ENCODE measurements at places on chromosomes 4 and X.

GRCh38 chr4:2647403-2648158 is 108.6 kb downstream of the TNIP2 start:
- DNase-seq = no peak

DNA sequence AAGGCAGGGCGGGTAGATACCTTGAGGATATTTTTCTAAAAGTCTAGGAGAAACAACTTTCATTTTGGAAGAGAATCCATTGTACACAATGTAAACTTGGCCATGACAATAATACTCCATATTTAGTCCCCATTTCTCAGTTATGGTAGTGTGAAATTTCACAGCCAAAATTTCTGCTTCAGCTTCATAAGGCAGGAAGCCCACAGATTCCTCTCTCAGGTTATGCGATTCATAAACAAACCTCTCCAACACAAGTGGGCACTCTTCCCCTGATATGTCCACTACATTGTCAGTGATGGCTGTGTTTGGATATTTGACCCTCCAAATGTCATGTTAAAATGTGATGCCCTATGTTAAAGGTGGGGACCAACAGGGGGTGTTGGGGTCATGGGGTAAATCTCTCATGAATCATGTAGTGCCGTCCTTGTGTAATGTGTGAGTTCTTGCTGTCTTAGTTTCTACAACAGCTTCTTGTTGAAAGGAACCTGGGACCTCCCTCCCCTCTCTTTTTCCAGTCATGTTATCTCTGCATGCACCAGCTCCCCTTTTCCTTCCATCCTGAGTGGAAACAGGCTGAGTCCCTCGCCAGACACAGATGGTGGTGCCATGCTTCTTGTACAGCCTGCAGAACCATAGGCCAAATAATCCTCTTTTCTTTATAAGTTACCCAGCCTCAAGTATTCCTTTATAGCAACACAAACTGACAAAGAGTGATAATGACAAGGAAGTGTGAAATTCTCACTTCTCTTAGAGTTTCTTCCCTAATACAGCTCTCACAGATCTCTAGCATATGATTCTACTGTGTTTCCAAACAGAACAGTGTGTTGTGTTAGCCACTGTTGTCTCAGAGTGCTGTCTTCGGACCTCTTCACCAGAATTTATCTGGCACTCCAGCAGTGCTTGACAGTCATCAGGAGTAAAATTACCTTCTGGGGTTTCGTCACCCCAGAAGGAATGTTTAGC is 598.4 kb upstream of the GNPDA2 start:
- DNase-seq = no peak

GRCh38 chrX:118187100-118187499 is 70.5 kb upstream of the KLHL13 start:
- no peak for DNase-seq

DNA sequence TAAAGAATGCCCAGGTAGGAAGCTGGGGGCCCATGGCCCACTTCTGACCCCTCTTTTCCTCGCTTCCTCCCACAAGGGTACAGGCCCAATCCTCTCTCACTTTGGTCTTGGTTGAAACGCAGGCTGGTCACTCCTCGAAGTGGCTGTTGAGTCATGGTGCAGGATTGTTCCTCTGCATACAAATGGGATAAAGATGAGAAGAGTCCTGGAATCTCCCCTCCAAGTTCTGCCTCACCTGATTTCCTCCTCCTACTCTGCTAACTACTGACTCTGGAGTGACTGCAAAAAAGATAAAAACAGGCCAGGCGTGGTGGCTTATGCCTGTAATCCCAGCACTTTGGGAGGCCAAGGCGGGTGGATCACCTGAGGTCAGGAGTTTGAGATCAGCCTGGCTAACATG is 1.7 kb downstream of the WDR45 start:
- no peak for DNase-seq

GRCh38 chrX:44392767-44393166 is 49.3 kb upstream of the EFHC2 start:
- DNase-seq = no peak

GRCh38 chr4:188275686-188276085 is 136.4 kb downstream of the TRIML1 start:
- no peak for DNase-seq

- no peak for DNase-seq
Measured at GRCh38 chr4:93540562-93540961, 288.0 kb upstream of the ATOH1 start.

GRCh38 chr4:1195109-1195671 is 22.8 kb upstream of the SPON2 start:
- DNase-seq = no peak

DNA sequence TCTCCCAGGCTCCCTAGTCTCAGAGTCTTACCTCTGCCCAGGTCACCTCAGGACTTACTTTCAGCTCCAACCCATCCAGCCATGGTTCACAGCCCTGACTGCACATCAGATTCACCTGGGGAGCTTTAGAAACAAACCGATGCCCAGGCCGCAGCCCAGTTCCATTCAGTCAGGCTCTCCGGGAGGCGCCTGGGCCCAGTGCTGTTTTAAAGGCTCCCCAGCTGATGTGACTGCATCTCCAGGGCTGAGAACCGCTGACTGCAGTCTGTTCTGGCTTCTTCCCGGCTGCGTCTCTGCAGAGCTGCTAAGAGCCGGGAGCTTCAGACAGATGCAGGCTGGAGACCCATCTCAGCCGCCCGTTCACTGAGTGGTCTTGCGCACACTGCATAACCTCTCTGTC is 44.4 kb upstream of the LGI2 start:
- no peak for DNase-seq

- no peak for DNase-seq
Measured at GRCh38 chr4:16224264-16225166, 1.8 kb downstream of the TAPT1 start.

- DNase-seq = no peak
Measured at GRCh38 chr4:142721187-142721586, 124.9 kb downstream of the INPP4B start.

DNA sequence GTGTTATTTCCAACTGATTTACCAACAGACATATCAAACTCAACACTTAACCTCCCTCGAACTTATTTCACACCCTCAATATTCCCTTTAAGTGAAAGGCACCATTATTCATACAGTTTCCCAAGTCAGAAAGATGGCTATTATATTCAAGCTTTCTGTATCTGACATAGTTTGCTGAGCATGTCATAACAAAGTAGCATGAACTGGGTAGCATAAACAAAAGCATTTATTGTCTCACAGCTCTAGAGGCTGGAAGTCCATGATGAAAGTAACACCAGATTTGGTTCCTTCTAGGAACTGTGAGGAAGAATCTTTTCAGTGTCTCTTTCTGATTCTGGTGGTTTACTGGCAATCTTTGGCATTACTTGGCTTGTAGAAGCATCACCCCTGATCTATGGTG is 1388.6 kb downstream of the TECRL start:
- DNase-seq = no peak

GRCh38 chrX:45628041-45628440 is 427.4 kb upstream of the DIPK2B start:
- no peak for DNase-seq

DNA sequence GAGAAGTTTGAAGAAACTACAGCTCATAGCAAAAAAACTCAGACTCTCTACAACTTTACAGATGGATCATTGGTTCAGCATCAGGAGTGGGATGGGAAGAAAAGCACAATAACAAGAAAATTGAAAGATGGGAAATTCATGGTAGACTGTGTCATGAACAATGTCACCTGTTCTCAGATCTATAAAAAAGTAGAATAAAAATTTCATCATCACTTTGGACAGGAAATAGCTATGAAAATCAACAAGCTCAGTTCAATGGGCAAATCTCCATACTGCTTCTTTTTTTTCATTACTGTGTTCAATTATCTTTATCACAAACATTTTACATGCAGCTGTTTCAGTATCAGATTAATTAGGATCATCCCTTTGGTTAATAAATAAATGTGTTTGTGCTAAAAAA is 76.5 kb upstream of the RAPGEF2 start:
- DNase-seq = no peak

DNA sequence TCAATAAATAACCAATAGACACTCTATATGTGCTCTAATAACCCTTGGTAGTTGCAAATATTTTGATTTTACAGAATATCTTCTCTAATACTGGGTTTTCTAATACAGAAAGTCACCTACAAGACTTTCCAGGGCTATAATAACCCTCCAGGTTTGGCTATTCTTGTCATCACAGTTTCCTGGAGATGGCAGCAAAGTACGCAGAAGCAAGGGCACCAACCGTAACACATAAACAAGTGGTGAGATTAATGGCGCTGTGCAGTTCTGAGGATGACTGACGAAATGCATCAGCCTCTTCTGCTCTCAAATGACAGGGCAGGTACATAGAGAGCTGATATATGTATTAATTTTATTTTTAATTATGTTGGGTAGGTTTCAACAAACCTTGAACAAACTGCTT is 122.4 kb downstream of the C4orf33 start:
- peak; percentile 41 for DNase-seq

GRCh38 chr4:83378419-83378818 is 43.8 kb upstream of the HPSE start:
- no peak for DNase-seq

GRCh38 chrX:39633293-39633692 is 464.5 kb downstream of the BCOR start:
- no peak for DNase-seq

GRCh38 chr4:141711211-141711610 is 74.8 kb downstream of the IL15 start:
- no peak for DNase-seq

GRCh38 chr4:48269861-48270522 is 354 bp upstream of the TEC start:
- no peak for DNase-seq

GRCh38 chrX:130575831-130576389 is 174.1 kb downstream of the RBMX2 start:
- no peak for DNase-seq

DNA sequence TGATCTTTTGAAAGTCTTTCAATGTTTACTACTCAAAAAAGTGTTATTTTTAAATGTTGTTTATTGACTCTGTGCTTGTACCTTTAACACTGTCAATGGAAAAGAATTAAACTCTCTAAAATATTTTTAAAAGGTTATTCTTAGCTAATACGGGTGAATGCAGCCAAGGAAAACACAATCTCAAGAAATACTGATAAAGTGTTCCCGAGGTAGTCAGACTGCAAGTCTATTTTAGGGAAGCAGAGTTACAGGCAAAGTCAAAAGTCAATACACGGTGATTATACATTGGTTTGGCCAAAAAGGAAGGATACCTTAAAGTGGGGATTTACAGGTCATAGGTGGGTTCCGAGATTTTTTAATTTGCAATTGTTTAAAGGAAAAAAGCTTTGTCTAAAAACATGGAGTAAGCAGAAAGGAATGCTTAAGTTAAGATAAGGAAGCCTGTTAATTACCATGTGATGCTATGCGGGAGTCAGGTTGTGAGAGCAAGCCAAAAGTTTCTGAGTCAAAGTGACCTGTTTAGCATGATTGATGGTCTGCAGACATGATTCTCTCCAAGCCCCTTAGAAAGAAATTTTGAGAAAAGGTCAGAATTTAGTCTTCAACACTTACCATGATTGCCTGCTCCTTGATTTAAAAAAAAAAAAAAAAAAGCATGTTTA is 288.4 kb downstream of the KLHL4 start:
- DNase-seq = no peak

- no peak for DNase-seq
Measured at GRCh38 chr4:41319553-41319952, 62.8 kb downstream of the UCHL1 start.

DNA sequence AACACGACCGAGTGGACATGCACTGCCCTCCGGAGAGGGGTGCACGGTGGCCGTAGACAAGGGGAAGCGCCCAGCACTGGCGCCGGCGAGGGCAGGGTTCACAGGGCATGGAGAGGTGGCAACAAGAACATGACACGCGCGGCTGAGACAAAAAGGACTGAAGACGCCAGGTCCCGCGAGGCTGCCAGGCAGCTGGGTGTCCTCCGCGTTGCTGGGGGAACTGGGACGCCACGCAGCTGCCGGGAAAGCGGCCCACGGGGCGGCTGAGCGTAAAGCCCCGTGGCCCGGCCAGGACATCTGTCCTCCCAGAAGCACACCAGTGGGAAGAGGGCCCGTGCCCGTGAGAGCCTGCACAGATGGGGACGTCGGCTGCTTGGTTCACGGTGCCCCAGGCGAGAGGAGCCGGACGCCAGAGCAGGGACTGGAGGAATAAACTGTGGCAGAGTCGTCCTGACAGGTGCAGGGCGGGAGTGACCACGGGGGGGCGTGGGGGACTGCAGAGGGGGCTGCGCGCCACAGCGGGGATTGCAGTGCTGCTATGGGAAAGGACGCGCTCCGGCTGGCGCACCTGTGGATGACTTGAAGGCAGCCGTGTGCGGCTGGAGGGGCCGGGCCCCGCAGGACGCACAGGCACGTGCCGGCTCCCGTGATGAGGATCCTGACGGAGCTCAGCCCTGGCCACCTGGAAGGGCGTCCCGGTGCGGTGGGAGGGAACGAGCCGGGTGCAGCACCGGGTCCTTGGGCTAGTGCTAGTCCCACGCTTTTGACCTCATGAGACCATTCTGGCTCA is 32.1 kb upstream of the GTPBP6 start:
- DNase-seq = no peak

Measured in NCI-H1417 treated with DMSO at 0.1 percent for 48 hours (cell line).